Activated CD4-positive, alpha-beta T cell treated with anti-CD3 and anti-CD28 coated beads for 1 hour (primary cell): ENCODE measurements at places on chromosomes 2 and 18.

- DNase-seq: no peak
Measured at GRCh38 chr2:133054297-133054696, 384.3 kb upstream of the LYPD1 start.

DNA sequence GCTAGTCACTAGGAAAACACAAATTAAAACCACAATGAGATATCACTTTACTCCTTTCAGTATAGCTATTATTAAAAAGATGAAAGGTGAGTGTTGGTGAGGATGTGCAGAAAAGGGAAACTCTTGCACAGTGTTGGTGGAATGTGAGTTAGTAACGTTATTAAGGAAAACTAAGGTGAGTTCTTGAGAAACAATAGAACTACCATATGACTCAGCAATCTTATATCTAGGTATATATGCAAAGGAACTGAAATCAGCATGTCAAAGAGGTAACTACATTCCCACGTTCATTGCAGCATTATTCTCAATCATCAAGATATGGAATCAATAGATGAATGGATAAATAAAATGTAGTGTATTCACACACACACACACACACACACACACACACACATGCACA is 117.3 kb upstream of the HNMT start:
- DNase-seq: no peak

DNA sequence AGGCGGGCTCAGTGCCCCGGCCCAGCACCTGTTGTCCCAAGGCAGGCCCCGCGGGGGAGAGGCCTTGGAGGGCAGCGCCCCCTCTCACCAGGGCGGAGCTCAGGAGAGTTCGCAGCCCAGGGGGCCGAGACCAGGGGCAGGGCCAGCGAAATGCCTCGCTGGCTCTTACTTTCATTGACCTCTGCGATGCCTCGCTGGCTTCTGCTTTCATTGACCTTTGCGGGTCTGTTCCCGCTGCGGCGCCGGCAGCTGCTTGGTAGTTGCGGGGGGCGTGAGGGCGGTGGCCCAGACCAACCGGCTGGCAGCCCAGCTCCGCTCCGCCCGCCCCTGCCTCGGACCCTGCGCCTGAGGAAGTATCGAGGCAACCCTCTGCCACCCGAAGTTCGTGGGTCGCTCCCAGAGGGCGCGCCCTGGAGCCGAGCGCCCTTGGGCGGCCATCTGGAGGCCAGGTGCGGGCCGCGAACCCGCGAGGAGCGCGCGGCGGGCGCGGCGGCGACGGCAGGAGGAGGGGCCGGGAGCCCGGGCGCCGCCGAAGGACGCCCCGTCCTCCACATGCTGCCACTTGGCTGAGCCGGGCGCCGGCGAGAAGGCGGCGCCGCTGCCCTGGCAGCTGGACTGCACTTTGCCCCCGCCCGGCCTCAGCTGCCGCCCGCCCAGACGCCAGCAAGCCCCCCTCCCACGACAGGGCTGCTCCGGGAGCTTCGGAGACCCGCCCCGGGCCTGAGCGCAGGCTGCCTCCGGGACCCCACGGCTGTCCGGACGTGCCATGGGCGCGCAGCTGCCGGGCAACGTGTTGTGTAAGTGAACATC is 118.0 kb upstream of the MSTN start:
- no peak for DNase-seq

DNA sequence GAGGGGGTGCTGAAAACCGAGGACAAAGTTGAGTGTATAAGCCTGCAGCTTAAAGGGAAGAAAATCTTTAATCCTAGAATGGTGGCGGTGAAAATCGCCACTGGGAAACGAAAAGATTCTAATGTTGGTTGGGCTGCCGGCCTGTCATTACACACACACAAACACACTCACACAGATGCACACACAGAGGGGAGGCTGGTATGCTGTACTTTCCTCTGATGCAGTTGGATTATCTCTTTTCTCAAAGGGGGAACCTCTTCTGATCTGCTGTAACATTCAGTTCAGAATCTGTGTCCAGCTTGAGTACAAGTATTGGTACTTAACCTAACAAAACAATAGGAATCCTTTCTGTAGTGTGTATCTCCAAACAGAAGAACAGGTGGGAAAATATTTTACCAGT is 39.0 kb downstream of the ANXA4 start:
- no peak for DNase-seq

DNA sequence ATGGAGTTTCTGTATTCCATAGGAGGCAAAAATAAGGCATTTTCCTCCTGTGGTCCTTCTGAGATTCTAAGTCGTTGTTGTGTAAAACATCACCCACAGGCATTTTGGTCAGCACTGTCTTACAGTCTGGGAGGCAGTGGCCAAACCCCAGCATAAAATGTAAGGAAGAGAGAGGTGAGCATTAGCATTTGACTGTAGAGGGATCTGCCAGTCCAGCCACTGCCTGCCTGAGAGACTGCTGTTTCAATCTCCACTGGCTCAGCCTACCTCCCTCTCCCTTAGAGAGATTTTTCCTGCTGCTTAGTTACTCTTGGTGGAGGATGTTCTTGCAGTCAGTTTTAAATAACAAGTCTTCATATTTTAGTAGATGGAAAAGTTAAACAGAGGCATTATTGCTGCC is 77.0 kb downstream of the ARHGEF33 start:
- no peak for DNase-seq
